ENCODE measurements at places on chromosomes 3 and 15.
A peak's percentile ranks its signal among the peaks of the same experiment; 100 is the strongest.

DNA sequence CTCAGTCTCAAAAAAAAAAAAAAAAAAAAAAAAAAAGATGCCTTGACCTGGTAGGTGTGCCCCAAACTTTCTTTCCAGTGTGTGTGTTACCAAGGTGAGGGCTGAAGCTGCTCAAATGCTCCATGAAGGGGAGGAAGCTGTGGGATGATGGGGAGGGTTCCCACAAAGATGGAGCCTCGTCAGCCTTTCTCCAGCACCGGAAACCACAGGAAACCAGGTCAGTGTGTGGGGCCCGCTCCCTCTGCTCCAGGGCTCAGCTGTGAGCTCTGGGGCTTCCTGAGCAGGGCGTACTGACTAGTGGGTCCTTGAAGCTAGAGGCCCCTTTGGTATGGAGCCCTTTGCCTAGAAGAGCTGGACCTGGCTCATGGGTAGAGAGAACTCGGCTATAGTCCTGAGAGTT lies 681 bp upstream of the IL17RE start:
- no peak for DNase-seq

DNA sequence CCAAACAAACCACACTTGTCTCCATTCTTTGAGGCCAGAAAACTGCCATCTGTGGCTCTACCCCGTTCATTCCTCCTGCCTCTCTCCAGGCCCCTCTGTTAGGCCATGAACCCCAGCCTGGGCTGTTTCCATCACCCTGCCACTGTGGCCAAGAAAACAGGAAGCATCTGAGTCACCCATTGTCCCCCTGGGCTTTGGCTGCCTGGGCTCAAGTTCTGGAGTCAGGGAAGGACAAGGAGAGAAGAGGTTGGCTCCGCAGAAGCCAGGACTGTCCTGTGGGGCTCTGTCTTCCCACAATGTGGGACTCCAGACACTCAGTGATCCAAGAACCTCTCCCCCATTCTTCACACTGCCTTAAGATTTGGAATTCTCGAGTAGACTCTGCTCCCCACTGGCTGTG lies 14.8 kb upstream of the LCTL start:
- no peak for DNase-seq

- DNase-seq = no peak
These were observed 130.8 kb downstream of the SERPINI1 start for GRCh38 chr3:167866331-167866730.

DNA sequence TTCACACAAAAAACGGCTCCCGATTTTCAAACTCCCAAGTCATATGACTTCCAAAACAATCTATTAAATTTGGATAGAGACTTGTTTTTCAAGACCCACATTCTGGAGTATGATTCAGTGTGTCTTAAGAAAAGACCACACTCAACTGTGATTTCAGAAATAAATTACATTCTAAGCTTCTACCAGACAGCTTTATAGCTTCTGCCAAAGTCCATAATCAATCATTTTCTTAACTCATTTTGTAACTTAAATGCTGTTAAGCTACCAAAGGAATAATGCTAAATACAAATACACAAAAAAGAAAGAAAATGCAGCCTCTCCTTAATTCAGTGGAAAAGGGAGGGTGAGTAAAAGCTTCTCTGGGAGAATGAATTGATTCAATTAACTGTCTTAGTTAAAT lies 192.3 kb upstream of the P2RY1 start:
- no peak for DNase-seq

DNA sequence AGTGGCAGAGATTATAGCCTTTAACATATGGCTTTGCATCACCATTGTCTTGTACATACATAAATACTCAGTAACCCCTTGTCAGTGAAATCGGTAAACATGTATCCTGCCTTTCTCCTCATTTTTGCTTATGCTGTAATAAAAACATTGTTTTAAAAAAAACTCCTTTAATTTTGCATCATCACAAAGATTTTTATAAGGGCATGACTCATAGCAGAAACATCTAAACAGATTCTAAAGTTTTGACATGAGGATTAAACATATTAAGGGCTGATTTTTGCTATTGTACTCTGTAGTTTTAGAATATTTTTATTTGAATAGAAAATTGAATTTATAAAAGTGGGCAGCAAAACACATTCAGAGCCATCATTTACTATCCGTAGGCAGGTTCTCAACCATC lies 275.9 kb downstream of the ZIC4 start:
- no peak for DNase-seq

GRCh38 chr3:183268366-183268765 lies 15.3 kb downstream of the B3GNT5 start:
- no peak for DNase-seq

DNA sequence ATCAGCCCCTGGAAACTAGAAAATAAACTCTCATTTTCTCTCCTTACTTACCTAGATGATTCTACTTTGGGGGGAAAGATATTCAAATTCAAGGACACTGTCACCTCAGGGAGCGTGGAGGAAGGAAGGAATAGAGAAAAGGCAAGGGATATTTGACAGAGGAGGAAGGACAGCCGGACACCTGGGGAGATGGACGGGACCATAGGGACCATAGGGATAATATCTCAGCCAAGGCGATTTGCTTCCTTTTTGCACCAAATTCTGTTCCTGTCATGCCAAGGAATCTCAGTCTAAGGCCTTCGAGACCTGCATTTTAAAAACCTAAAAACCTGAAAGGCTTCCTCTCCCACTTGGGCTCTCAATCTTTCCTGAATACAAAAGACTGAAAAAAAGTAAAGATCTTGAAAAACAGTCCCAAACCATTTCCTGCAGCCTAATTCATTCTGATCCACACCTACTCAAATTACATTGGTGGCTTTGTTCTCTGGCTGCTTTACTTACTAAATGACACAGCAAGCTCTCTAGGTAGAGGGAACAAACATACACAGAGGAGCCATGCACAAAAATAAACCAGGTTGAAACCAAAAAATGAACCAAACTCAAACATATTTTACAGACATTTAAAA lies 73.9 kb upstream of the SLC24A5 start:
- DNase-seq = no peak

- no peak for DNase-seq
These were observed 192.6 kb upstream of the PRICKLE2 start for GRCh38 chr3:64417816-64418215.

GRCh38 chr3:4693620-4694019 lies 200.5 kb downstream of the ITPR1 start:
- DNase-seq = no peak

GRCh38 chr3:177467247-177467985 lies 270.1 kb upstream of the TBL1XR1 start:
- DNase-seq = peak; percentile 72

DNA sequence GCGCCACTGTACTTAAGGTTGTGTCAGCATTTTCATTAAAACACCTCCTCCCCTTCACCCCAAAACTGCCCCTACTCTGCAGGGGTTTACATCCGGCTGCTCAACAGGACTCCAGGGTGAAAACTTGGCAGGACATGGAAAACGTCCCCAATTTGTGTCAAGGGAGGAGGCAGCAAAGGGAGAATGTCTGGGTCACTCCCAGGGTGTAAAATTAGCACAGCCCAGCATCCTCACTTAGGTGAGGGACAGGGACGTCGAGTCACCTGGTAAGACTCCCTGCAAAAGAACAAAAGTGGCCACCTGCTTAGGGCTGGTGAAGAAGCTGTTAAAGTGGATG lies 532.3 kb downstream of the FOXP1 start:
- DNase-seq = no peak

DNA sequence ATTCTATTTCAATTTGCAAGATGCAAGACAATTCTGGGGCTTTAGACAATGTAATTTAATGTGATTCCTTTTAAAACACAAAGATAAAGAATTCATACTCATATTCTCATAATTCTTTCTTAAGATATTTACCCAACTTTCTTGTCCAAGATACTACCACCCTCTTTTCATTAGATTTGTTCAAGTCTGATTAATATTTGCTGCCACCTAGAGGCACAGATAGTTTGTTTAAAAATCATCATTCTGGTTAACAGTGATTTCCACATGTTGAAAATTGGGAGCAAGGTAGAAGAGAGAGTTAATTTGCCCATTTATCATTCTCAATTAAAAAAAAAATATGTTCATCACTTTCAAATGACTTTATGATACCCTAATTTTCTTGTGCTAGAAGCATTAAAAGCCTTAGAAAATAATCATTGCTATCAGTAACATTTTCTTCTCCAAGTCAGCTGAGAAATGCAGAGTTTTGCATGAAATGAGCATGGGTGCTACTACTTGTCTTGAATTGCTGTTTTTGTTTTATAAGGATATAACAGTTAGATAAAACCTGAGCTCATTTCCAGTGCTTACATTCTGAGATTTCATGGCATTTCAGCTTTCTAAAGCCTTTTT lies 11.6 kb downstream of the TAMM41 start:
- DNase-seq = peak; percentile 52

DNA sequence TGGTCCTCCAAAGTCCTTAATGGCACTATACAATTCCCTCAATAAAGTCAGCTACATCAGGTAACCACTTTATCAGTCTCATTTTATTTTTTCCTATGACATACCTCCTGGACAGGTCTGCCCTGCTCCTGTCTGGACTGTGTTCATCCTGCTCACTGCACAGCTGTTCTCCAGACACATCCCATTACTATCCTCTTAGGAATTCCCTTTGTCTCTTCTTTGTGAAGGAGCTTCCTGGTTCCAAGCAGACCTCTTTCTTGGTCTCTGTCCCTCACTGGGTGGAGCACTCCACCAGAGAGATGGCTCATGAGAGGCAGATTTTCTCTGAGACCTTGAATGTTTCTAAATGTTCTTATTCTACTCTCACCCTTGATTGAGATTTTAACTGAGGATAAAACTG lies 60.1 kb downstream of the KY start:
- DNase-seq = no peak

- no peak for DNase-seq
These were observed 78.7 kb downstream of the SLC9A9 start for GRCh38 chr3:143769616-143770015.

DNA sequence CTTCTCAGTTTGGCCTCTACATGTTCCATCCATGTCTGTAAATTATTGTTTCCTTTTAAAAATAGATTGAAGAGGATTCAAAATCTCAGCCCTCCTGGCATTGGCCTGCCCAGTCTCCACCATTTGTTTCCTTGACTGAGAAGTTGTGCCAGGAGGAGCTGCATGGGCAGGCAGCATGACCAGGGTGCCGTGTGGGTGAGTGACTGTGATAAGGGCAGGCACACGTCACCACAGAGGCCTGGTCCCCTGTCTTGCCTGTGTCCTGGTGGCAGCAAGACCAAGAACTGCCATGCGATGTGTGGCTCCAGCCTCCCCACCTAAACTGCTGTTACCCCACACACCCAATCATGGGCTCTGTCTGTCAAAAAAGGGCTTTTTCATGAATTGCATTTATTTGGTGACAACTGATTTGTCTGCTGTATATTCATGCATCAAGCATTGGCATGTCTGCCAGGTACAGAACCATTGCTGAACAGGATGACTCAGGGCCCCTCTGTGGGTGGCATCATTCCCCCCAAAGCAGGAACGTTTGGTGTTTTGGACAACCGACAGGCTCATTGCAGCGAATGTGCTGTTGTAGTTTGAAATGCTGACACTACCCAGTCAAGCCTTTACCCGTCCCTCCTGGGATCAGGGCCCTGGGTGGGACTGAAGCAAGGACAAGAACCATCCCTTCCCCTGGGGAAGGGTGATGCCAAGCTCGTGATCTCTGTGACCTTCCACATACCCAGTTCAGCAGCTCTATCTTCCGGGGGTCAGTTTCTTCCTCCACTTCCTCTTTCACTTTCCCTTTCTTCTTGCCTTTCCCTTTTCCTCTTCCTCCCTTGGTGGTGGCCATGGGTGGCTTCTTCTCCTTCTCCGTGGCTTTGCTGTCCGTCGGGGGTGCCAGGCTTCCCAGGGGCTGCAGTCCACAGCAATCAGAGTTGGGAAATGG lies 51.6 kb downstream of the TRPM1 start:
- no peak for DNase-seq

DNA sequence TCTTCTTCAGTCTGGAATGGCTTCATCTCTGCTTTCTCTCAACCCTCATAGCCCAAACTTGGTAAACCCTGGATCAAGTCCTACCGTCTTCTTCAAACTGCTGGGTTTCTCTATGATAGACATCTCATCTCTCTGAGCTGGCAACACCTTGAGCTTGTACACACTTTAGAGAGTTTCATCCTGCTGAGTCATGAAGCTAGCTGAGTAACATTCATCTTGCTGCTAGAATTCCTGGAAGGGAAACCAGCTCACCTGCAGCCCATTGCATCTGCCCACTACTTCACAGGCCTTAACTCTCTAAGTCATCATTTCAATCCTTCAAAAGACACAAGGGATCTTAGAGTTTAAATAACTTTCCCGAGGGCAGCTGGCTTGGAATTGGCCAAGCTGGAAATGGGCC lies 175.5 kb upstream of the RORA start:
- DNase-seq = no peak

GRCh38 chr3:114850898-114851297 lies 296.2 kb downstream of the ZBTB20 start:
- DNase-seq = no peak

GRCh38 chr3:122030381-122031122 lies 8.5 kb upstream of the ILDR1 start:
- DNase-seq = no peak

- DNase-seq = no peak
These were observed 8.5 kb upstream of the FGD5 start for GRCh38 chr3:14810070-14810791.

- no peak for DNase-seq
These were observed 43.9 kb downstream of the ACAN start for GRCh38 chr15:88847144-88847543.

GRCh38 chr3:79187426-79187825 lies 580.4 kb downstream of the ROBO1 start:
- peak; percentile 65 for DNase-seq
